ENCODE measurements at places on chromosomes 2 and 18.

DNA sequence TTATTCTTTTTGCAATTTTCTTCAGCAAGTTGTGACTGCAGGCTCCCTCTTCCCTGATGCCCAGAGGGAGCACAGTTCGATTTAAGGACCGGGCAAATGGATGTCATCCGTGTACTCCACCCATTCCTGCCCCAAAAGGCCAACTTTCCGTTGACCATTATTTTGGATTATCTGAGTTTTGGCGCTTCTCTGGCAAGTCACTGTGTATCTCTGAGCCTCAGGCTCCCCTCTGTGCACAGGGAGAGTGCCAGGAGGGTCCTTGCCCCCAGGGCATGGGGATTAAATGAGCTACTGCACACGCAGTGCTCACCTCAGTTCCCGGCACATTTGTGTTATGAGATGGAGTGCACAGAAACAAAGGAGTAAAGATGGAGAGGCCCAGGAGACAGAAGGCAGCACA, 41.4 kb upstream of the HDAC4 start:
- no peak for DNase-seq

DNA sequence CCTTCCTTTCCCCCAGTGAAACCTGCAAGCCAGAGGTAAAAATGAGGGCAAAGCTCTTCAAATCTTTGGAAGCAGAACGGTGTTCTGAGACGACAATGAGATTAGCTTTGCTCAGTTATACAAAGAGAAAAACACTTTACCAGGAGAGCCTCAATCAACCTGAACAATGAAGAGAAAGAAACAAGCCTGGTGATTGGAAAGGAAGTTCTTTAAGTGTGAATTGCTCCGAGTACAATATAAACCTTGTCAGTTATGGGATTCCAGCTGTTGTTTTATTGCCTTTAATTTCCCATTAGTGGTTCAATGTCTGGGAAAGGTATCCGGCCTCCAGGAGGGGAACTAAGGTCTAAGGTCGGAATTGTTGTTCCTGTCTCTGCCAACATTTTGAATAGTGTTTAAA, 901.6 kb downstream of the EPHA4 start:
- DNase-seq: peak; percentile 79

GRCh38 chr18:9726175-9726574, 18.1 kb downstream of the RAB31 start:
- DNase-seq: no peak

GRCh38 chr2:108287169-108287568, 1.5 kb upstream of the SULT1C2 start:
- DNase-seq: no peak

GRCh38 chr18:58336605-58337004, 292.3 kb downstream of the ALPK2 start:
- DNase-seq: no peak

DNA sequence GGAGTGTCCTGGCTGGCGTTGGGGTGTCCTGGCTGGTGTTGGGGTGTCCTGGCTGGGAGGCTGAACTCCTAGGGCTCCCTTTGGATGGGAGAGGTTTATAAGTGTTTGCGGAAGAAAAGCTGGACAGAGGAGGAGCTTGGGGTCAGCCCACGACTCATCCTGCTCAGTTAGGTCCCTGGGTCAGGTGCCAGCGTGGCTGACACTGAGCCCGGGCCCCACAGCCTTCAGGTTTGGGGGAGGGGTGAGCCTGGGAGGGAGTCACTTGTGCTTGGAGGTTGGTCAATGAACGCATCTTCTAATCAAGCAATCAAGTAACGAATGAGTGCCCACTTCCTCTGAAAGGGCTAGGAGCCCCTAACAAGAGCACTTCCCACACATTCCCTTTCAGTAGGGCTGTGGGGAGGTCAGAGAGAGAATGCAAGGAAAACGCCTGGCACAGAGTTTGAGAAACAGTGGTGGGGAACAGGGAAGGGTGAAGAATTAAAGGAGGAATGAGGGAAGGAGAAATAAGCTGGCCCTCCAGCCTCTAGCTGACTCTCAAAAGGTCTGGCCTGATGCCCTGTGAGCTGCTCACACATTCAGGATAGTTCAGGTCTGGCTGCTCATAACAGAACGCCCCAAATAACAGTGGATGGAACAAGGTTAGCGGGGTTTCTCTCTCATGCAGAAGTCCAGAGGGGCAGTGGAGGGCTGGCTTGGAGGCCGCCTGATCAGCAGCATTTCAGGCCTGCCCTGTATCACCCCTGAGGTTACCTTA, 670 bp downstream of the KCNIP3 start:
- DNase-seq: no peak

- DNase-seq: no peak
These were observed 12.5 kb downstream of the ITM2C start for GRCh38 chr2:230877116-230877758.

DNA sequence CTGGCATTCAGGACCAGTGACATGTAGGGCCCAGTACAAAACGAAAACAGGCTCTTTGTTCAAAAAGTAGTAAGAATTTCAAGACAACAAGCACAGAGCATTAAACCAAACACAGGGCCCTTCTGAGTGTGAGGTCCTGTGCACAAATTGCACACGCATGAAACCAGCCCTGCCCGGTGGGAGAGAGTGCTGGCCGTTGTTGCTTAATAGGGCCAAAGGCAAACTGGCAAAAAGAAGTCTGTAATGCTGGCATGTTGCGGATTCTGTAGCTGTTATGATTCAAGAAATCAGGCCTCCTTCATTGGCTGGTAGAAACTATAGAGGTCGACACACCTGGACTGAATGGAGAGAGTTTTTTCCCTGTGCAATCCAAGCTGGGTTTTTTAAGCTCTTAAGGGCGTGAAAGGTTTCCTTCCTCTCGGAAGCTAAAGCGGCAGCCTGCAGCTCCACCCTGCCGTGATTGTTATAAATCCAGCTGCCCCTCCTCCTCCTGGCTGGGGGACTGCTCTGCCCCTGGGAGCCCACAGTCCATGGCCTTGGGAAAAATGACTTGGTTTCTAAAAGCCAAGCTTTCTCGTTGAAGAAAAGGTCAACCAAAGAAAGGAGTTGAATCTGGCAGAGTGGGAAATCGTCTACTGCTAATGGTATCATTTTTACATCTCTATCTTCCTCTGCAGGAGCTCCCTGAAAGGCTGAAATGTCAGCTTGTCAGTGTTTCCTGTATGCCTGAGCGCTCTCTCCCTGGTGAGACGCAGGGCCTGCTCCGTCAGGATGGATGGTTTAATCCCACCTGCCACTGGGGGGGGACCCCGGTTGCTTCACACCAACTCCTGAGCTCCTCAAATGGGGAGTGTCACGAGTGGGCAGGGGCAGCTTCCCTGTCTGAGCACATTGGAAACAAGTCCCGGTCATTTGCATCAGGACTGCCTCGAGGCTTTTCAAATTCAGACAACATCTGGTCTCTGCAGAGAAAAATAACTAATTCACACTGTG, 143.6 kb downstream of the ALPK2 start:
- DNase-seq: no peak

DNA sequence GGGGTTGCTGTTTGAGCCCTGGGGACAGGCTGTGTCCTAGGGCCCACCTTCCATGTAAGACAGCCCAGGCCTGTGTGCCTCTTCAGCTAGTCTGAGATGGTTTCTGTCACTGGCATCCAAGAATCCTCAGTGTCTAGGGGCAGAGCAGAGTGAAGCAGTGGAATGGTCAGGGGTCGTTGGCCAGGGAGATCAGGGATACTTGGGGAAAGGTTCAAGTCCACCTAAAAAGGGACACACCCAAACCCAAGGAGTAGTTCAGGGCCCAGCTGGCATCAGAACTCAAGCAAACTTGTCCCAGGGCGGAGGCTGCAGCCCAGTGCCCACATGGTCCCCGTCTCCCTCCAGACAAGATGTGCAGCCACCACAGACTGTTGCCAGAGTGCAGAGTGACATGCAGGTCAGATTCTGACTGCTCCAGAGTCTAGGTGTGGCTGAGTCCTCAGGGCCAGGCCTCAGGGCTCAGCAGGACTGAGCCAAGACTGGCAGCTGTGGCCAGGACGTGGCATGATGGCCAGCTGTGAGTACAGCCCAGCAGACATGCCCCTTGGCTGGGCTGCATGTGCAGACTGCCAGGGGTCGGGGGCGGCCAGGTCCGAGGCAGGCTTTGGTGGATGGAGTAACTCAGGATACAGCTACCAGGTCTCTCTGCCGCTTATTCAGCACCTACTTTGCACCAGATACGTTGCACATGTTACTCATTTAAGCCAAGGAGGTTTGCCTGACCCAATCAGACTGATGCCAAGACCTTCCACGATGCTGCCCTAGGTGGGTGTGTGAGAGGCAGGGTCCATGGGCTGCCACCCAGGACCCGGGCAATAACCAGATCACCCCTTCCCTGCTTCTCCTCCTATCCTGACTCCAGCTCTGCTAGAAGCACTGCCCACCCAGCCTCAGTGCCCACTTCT, 146.6 kb downstream of the SMAD7 start:
- no peak for DNase-seq

- no peak for DNase-seq
These were observed 68.3 kb upstream of the YPEL5 start for GRCh38 chr2:30078521-30078920.

- DNase-seq: no peak
These were observed 418.6 kb downstream of the PIK3C3 start for GRCh38 chr18:42373584-42373983.

Data from NCI-H1417 treated with DMSO at 0.1 percent for 48 hours (cell line).